Natural killer cell (primary cell): ENCODE measurements at places on chromosomes 6 and 20.

GRCh38 chr6:150312395-150312794, 56.4 kb upstream of the IYD start:
- peaks cover 15% of the 10 kb centered on the region for H3K27me3 ChIP-seq
- DNase-seq, result no peak
- peaks cover 40% of the 10 kb centered on the region for H3K4me1 ChIP-seq
- no peaks in the 10 kb centered on the region for H3K36me3 ChIP-seq
- H3K27ac ChIP-seq, result no peak overlapping the region

DNA sequence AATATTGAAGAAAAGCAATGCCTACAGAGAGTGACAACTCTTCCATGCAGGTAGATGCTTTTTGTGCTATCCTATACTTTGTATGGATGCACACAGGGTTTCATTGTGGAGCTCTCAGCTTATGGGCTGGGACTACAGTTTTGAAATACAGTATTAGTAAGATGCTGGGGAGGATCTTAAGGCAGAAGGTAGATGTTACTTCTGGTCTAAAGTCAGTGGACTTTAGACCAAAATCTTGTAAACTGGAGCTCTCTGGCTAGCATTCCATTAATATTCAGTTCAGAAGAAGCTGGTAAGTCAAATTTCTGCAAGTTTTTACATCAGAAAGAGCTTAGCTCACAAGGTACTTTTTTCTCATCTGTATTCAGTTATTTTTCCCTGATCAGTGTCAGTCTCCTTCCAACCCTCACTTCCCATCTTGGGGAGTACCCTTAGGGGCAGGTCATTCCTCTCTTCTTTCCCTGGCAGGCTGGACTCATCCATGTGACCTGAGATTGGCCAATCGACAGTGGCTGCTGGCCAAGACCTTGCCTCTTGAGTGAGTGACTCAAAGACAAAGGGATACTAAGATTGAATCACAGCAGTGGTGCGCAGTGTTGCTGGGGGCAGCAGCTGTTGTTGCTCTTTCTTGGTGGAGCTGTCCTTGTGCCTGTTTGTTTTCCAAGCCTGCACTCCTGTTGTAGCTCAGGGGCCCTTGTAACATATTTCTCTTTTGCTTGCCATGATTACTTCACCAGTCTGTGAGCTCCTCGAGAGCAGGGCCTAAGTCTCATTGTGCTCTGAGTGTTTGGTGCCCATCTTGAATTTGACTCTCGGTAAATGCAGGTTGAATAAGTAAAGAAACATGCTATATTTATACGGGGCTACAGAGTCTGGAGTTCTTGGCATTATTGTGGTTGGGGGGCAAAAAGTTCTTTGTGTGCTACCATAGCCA, 2.8 kb upstream of the PHF20 start:
- H3K4me3 ChIP-seq, result no peak overlapping the region
- H3K27me3 ChIP-seq, result no peaks in the 10 kb centered on the region
- H3K36me3 ChIP-seq, result no peaks in the 10 kb centered on the region
- H3K4me1 ChIP-seq, result peaks cover 91% of the 10 kb centered on the region
- peak; percentile 52 for DNase-seq

- H3K4me1 ChIP-seq, result no peaks in the 10 kb centered on the region
- H3K27ac ChIP-seq, result no peak overlapping the region
- H3K27me3 ChIP-seq, result no peaks in the 10 kb centered on the region
- no peak overlapping the region for H3K4me3 ChIP-seq
- H3K36me3 ChIP-seq, result no peaks in the 10 kb centered on the region
Measured at GRCh38 chr6:56814308-56814707, 140.6 kb upstream of the BEND6 start.

- no peak overlapping the region for H3K4me3 ChIP-seq
- H3K36me3 ChIP-seq, result no peaks in the 10 kb centered on the region
- H3K27me3 ChIP-seq, result no peaks in the 10 kb centered on the region
- DNase-seq, result no peak
Measured at GRCh38 chr20:24842918-24843715, 106.0 kb upstream of the CST7 start.

DNA sequence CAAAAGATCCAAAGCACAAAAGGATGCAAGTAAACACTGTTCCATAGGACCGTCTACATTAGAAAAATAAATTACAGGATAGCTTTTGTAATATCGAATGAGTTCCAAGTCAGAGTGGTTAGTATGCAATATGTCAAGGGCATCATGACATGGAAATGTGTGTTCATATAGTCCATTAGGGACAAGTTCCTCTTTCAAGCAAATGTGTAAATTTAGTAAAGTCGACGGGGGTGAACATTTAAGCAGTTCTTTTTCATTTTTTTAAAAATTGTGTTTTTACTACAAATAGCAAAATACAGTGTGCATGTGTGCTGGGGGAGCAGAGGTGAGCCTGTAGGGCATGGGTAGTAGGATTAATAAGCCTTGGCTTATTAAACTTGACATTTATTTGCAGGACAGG, 359.0 kb downstream of the ESR1 start:
- H3K4me1 ChIP-seq, result peaks cover 5% of the 10 kb centered on the region
- no peak overlapping the region for H3K27ac ChIP-seq
- H3K27me3 ChIP-seq, result no peaks in the 10 kb centered on the region
- peaks cover 62% of the 10 kb centered on the region for H3K36me3 ChIP-seq

GRCh38 chr6:155352811-155353210, 38.5 kb upstream of the TFB1M start:
- H3K27me3 ChIP-seq, result no peaks in the 10 kb centered on the region
- no peak overlapping the region for H3K4me3 ChIP-seq
- H3K27ac ChIP-seq, result no peak overlapping the region
- no peaks in the 10 kb centered on the region for H3K36me3 ChIP-seq

DNA sequence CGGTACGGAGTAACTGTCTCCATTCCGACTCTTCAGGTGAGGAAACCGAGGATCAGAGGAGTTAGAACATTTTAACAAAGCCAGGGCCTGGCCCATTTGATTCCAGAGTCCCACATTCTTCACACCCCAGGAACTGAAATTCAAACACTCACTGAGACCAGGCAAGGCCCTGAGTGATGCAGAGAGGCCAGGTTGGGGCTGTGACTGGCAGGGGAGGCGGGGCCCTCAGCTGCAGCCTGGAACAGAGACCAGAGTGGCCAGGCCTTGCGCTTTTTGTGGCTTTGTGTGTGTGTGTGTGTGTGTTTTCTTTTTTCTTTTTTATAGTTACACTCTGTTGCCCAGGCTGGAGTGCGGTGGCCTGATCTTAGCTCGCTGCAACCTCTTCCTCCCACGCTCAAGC, 57.2 kb downstream of the BCAS4 start:
- no peak for DNase-seq
- no peaks in the 10 kb centered on the region for H3K27me3 ChIP-seq
- no peak overlapping the region for H3K27ac ChIP-seq
- no peaks in the 10 kb centered on the region for H3K36me3 ChIP-seq
- H3K4me3 ChIP-seq, result no peak overlapping the region
- H3K4me1 ChIP-seq, result peaks cover 9% of the 10 kb centered on the region

GRCh38 chr6:52574709-52575501, 2.0 kb downstream of the TRAM2 start:
- H3K4me3 ChIP-seq, result peak overlapping the region; percentile 15
- DNase-seq, result peak; percentile 62
- H3K27me3 ChIP-seq, result no peaks in the 10 kb centered on the region

DNA sequence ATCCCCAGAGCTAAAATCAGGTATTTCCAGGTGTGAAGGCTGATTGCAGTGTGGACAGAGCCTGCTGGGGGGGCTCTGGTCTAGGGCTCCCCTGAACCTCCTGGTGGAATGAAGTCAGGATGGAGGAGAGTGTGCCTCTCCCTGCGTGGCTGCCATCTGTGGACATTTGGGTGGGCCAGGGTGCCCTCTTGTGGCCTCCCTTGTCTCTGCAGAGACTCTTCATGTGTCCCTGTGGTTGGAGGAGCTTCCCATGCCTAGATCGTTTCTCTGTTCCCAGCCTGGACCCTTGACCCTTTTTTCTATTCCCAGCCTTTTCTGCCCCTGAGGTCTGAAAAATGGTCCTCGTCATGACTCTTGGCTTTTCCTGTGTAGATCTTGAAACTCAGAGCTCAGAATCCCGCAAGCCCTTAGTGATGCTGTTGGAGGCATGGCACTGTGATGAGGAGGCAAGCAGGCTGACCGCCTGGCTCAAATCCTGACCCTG, 9.9 kb upstream of the PSMF1 start:
- H3K36me3 ChIP-seq, result no peaks in the 10 kb centered on the region
- H3K27me3 ChIP-seq, result no peaks in the 10 kb centered on the region
- peaks cover 4% of the 10 kb centered on the region for H3K4me1 ChIP-seq

- no peak overlapping the region for H3K27ac ChIP-seq
- H3K36me3 ChIP-seq, result no peaks in the 10 kb centered on the region
Measured at GRCh38 chr6:5115168-5115567, 30.0 kb downstream of the PPP1R3G start.

GRCh38 chr6:118324116-118324515, 224.0 kb upstream of the PLN start:
- H3K27me3 ChIP-seq, result no peaks in the 10 kb centered on the region
- no peak overlapping the region for H3K27ac ChIP-seq
- no peaks in the 10 kb centered on the region for H3K36me3 ChIP-seq
- H3K4me3 ChIP-seq, result no peak overlapping the region
- no peaks in the 10 kb centered on the region for H3K4me1 ChIP-seq
- DNase-seq, result no peak

DNA sequence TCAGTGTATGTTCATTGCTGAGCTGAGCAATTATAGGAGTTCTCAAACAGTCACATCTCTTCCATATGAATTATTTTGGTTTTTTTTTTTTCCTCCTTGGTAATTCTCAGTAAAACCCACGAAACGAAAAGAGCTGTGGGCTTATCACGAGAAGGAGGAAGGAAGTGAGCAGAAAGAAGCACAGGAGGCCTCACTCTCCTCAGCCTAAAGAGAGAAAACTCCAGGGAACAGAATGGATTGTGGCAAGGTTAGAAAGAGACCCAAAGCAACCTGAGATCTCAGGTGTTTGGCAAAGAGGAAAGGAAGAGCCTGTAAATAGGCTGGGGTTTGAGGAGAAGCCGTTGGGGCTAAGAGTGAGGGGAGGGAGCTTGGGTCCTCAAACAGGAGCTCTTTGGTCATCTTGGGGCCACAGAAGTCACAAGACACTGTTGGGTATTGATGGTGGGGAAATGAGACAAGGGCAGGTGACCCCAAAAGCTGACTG, 67.8 kb upstream of the CITED2 start:
- no peak overlapping the region for H3K4me3 ChIP-seq
- H3K27me3 ChIP-seq, result no peaks in the 10 kb centered on the region
- H3K4me1 ChIP-seq, result no peaks in the 10 kb centered on the region
- H3K36me3 ChIP-seq, result no peaks in the 10 kb centered on the region
- DNase-seq, result no peak

GRCh38 chr20:56780266-56780665, 151.2 kb downstream of the TFAP2C start:
- no peaks in the 10 kb centered on the region for H3K36me3 ChIP-seq
- no peaks in the 10 kb centered on the region for H3K4me1 ChIP-seq
- no peak overlapping the region for H3K4me3 ChIP-seq
- no peak overlapping the region for H3K27ac ChIP-seq
- no peaks in the 10 kb centered on the region for H3K27me3 ChIP-seq
- no peak for DNase-seq
